ENCODE measurements at places on chromosomes 2 and 18. TPM values are rescaled to one million over a fixed set of nuclear protein-coding genes. Genes with fewer than 3 reads are reported as not detected.

- no peak for DNase-seq
These were observed 252.5 kb upstream of the SIX2 start for GRCh38 chr2:45261746-45262145.

DNA sequence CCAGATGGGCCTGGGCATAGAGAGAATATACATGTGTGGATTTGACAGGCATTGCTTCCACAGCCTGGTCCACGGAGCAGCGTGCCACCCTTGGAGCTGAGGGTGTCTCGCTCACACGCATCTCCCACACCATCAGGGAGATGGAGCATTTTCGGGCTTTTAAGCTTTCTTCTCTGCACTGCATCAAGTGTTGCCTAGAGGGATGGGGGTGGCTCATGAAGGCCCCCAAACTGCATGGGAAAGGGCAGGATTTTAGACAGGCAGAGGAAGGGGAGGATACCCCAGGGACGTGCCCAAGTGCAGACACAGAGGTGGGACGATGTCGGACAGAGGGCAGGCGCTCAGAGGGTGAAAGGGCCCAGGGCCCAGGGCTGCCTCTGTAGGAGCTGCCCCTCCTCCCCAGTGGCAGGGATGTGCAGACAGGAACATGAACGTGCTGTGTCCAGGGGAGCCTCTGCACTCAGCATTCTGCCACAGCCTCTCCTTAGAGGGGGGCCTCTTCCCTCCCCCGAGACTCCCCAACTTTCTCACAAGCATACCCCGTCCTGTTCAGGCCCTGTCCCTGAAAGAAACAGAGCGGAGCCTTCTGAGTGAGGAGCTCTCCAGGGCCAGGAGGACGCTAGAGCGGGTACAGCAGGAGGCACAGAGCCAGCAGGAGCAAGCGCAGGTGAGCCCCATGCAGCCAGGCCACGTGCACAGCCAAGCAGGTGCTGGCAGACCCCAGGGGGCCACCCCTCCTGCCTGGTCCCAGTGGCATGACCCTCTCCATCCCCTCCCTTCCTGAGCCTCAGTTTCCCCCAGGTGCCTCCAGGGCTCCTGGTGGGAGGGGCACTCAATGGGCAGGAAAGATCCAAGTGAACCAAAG, 42.9 kb upstream of the SNED1 start:
- DNase-seq = peak; percentile 49

GRCh38 chr2:85390941-85391669, 19.1 kb downstream of the CAPG start:
- DNase-seq = peak; percentile 33

DNA sequence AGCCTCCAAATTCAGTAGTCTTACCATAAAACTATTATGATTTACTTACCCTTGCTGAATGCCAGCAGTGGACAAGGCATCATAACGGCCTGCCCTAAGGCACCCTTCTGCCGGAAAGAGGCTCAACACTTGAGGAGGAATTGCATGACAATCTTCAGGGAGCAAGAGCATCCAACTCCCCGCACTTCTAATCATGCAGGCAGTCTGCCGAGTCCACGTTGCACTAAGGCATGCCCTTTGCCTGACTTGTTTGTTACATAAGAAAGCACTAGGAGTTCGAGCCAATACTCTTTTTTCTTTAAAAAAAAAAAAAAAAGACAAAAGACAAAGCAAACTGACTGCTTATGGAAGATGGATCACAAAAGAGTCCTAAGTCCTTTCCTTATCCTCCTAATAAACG, 17.9 kb upstream of the SPTBN1 start:
- DNase-seq = no peak

DNA sequence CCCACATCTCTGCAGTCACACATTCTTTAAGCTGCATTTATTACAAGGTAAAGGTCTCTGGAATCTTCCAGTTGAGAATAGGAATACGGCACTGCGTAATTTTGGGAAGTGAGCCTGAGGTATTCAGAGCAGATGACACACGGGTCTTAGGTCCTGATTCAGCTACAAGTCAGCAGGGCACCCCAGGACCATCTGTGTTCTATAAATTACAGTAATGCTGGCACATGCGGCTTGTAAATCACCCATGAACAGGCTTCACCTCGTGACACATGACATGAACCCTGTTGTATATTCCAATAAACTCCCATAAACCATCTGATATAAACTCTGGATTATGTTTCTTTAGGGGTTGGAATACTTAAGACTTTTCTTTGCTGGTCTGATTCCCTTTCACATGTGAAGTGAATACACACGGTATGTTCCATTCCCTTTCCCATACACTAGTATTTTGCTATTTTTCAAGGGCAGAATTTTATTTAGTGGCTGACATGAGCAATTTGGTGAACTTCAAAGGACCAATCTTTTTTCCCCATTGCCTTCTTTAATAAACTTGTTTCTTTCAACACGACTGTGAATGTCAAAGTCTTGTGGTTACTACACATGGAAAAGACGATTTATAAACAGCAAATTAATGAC, 298.6 kb downstream of the MEIS1 start:
- DNase-seq = no peak

DNA sequence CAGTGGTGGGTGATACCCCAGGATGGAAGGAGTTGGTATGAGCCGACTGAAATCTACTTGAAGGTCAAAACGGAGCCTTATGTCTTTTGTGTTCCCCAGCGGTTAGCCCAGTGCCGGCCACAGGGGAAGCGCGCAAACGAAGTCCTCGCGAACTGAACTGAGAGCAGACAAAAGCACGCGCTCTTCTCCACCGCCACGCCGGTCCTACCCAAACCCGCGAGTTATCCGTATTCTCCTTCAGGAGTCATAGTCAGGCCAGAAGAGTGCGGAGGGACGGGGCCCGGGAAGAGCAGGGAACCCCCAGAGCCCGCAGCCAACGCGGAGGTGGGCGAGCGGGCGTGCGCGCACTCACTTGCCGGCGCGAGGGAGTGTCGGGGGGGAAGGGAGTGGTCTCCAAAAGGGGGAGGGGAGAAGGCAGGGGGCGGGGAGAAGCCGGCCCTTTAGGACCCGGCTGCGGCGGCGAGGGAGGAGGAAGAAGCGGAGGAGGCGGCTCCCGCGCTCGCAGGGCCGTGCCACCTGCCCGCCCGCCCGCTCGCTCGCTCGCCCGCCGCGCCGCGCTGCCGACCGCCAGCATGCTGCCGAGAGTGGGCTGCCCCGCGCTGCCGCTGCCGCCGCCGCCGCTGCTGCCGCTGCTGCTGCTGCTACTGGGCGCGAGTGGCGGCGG, at the start of gene IGFBP2:
Gene IGFBP2 (plus strand): TSS at position 469 of the 664 bp plus-strand sequence. CDS start 104 bp downstream, at position 573.
- DNase-seq = no peak

CYS1 gene
- polyA plus RNA-seq = 14.0 TPM
